ENCODE measurements at places on chromosomes 12 and 14.

- no peak for DNase-seq
These were observed 8.9 kb upstream of the TAS2R30 start for GRCh38 chr12:11143352-11143751.

- DNase-seq, result no peak
These were observed 56.5 kb downstream of the HCAR2 start for GRCh38 chr12:122646517-122647217.

- no peak for DNase-seq
These were observed 86.8 kb downstream of the NUAK1 start for GRCh38 chr12:106051853-106052531.

DNA sequence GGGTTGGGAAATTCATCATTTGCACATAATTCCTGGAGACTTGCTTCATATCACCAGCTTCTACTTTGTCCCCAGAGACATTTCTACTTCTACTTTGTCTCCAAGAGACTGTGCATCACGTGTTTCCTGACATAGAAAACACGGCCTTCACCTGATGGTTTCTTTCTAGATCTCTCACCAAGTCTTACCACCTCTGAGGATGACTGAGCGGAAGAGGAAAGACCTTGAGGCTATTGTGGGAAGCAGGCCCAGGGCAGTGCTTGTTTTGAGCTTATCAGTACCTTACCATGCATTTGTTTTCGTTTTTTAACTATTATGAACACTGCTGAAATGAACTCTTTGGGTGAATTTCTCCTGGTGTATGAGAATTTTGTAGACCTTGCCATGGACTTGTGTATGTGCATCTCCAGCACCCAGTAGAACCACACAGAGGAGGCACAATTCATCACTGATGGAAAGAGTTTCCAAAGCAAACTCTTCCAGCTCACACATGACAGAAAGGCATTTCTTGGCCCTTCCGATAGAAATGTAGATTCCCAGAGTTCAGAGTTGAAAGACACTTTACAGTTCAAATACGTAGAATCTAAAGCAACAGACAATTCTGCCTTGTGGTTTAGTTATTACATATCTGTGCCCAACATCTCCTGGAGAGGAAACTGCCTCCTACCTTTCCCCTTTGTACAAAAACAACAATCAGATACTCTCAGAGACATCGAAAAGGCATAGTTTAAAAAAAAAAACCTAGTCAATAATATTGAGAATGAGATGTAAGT is 434.7 kb downstream of the FUT8 start:
- no peak for DNase-seq

GRCh38 chr12:122349078-122349477 is 73.4 kb downstream of the CLIP1 start:
- no peak for DNase-seq

GRCh38 chr14:73814153-73814552 is 37.5 kb upstream of the PTGR2 start:
- no peak for DNase-seq

DNA sequence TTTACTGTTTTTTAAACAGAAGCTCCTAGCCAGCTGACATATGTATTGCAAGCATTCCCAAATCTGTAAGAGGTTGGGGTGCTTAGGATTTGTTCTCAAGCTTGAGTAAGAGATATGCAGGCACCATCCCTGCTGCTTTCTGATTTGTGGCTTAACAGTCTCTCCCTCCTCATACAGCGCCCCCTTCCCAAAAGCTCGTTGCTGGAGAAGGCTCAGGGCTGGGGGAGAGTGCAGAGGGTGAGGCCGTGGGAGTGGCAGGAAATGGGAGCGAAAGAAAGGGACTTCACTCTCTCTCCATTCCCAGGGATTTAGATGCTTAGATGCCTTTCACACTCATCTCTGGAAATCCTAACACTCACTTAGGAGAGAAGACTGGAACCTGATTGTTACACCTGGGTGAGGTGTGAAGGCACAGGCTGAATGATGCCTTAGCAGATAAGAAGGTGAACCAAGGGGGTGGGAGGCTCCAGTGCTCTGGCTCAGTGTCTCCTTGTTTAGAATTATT is 172.0 kb downstream of the C12orf75 start:
- no peak for DNase-seq

- DNase-seq, result no peak
These were observed 49.2 kb upstream of the PPP1R12A start for GRCh38 chr12:79983986-79984620.

DNA sequence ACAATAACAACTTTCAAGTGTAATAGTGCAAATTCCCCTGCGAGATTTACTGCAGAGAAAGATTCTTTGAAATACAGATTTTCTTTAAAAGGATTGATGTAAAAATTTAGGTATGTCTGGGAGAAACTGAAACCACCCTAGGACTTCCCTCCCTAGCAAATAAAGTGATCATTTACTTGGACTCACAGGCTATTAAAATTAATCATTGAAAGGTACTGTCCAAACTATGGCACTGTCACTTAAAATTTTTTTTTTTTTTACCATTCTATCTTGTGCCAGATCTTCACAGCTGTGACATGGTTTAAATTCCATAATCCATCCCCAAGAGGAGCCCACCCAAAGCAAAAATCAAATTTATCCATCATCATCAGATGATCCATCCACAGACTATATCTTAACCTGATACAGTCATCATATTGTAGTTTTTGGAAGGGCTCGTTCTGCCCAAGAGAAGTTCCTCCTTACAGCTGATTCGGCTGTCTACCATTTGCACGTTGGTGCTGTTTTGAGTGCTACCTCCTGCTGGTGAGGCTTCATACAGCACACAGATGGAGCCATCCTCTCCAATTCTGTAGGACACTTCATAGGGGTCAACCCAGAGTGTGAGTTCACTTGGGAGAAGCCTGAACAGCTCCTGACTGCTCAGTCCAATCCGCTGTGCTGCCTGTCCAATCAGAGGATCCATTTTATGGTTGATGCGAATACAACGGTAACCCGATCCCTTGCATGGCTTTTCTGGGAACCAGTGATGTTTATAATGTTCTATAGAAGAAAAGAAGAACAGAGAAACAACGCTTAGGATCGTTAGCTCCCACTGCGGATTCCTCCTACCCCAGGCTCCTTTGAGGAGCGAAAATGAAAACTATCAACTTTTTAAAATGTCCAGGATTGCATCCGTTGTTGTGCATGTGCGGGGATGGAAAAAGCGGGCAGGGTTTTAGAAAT is 1.7 kb downstream of the BTG1 start:
- DNase-seq, result no peak

GRCh38 chr12:29187756-29188155 is 38.7 kb downstream of the FAR2 start:
- no peak for DNase-seq

GRCh38 chr12:103144278-103144677 is 186.8 kb downstream of the ASCL1 start:
- DNase-seq, result no peak

DNA sequence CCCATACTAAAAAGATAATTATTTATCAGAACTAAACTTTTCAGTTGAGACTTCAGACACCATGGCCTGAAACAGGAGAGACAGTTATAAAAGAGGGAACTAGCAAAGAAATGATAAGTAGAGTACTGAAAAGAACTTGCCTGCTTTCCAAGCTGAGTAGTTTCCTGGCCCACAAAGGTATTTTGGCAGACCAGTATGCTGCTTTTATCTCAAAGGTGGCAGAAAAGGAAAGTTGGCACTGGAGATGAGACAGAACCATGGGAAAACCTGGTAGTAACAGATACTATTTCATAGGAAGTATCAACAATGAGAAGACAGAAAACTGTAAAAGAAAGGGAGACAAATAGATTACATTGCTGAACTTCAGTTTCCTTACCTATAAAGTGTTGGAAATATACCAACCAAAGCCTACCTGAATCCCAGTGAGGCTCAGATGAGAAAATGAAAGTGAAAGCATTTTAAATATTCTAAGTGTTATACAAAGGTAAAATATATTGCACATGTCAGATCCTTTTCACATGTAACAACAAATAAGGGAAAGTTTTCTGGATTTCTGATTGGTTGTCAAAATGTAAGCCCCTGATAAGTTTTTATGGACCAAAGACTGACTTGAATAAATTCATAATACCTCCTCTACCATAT is 155.3 kb upstream of the FSCB start:
- no peak for DNase-seq

DNA sequence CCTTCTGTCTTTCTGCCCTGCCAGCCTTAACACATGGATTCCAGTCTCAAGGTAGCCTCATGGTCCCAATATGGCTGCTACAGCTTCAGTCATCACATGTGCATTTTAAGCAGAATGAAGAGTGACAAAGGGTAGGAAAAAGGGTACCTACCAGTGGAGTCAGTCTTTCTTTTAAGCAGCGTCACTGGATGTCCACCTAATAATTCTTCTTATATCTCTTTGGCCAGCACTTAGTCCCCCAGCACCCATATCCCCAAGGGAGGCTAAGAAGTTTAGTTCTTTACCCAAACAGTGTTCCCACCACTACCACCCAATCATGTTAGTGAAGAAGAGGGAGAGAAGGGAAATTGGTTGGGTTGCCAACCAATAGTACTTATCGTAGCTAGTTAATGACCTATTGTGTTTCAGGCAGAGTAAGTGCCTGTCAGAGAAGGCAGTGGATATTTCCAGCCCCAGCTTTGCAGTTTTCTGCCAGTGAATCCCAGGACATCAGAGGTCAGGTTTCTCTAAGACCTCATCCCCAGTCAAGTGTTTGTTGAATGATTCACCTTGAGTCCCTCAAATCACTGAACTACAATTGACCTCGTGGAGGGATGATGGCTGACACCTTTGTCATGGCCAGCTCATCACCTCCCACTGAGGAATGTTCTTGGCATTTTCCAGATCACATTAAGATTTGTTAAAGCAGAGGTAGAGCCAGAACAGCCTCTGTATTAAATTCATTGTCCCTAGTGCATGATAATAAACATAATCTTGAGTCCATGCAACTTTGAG is 250.9 kb upstream of the CRY1 start:
- no peak for DNase-seq

All from vagina (tissue), 2 donors.